GM23338 (cell line): ENCODE measurements at places on chromosomes 16 and 17.
A peak's percentile ranks its signal among the peaks of the same experiment; 100 is the strongest.

- no peaks in the 10 kb centered on the region for H3K36me3 ChIP-seq
- no peak for DNase-seq
- no peaks in the 10 kb centered on the region for H3K4me1 ChIP-seq
Observed at GRCh38 chr16:12123462-12123861, 146.9 kb downstream of the SNX29 start.

DNA sequence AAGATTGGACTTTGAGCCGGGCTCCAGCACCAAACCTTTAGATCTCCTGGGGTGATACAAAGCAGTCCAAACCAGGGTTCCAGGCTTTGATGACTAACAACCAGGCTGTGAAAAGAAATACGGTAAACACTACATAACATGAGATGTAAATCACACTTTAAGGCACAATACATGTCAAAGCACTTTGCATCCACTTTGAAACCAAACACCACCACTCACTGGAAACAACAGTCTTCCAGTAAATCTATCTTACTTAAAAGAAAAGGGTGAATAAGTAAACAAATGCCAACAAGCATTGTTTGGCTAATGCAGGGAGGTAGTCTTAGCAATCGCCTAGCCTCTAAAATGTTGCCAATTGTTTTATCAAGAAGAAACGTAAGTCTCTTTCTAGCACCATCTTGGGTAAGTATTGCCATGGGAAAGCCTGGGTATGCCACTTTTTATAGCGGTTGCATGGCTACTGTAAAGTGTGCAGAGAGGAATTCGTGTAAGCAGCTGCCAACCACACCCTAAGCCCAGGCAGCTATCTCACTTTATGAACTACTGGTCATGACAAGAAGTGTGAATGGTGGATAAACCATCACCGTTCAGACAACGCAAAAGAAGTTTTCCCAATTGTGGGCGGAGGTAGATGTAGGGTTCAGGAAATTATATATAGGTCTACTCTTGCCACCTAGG is 267.4 kb upstream of the PSMD7 start:
- peak overlapping the region; percentile 13; the same call in 1 of the 2 replicates for H3K4me3 ChIP-seq
- H3K27ac ChIP-seq, result no peak overlapping the region
- peaks cover 90% of the 10 kb centered on the region for H3K4me1 ChIP-seq

DNA sequence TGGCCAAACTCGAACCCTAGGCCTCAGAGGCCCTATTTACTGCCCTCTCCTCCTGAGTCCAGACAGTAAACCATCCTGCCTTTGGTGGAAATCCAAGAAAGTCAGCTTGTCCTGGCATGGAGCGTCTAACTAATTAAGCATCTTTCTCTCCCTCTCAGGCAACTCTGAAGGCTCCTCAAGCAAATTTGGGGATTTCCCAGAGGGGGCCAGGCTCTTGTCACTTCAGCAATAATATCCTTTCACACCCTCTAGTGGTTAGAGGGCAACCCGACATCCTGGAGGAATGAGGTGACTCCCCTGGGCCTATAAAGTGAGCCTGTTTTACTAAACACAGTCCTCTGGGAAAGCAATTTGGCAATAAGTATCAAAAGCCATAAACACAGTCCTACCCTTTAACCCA is 60.4 kb downstream of the NOG start:
- H3K27me3 ChIP-seq, result no peaks in the 10 kb centered on the region
- DNase-seq, result peak; percentile 93
- no peaks in the 10 kb centered on the region for H3K4me1 ChIP-seq
- no peak overlapping the region for H3K4me3 ChIP-seq
- no peaks in the 10 kb centered on the region for H3K36me3 ChIP-seq

- H3K4me1 ChIP-seq, result peaks cover 28% of the 10 kb centered on the region
- DNase-seq, result peak; percentile 39
- H3K27ac ChIP-seq, result 0 out of 2 replicates have a peak overlapping the region, but pooled peaks have one; percentile 66
Observed at GRCh38 chr17:63841350-63842172, 924 bp downstream of the SMARCD2 start.

- H3K27ac ChIP-seq, result no peak overlapping the region
- no peaks in the 10 kb centered on the region for H3K36me3 ChIP-seq
- H3K4me1 ChIP-seq, result no peaks in the 10 kb centered on the region
- H3K4me3 ChIP-seq, result no peak overlapping the region
Observed at GRCh38 chr16:47644661-47645060, 183.5 kb downstream of the PHKB start.

DNA sequence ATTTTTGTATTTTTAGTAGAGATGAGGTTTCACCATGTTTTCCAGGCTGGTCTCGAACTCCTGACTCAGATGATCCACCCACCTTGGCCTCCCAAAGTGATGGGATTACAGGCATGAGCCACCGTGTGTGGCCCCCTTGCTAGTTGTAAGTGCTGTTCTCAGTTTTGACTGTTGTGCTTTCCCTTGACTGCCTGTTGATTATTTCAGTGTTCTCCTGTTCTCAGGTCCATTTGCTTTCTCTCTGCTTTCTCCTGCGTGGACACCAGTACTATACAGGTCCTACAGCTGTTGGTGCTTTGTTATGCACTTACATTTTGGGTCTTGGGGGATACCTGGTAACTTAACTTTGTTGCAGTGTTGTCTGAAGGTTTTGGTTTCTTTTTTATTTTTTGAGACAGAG is 8.2 kb downstream of the CASC3 start:
- no peaks in the 10 kb centered on the region for H3K4me1 ChIP-seq
- no peaks in the 10 kb centered on the region for H3K27me3 ChIP-seq
- no peak overlapping the region for H3K4me3 ChIP-seq
- peaks cover 37% of the 10 kb centered on the region for H3K36me3 ChIP-seq
- DNase-seq, result no peak
- H3K27ac ChIP-seq, result no peak overlapping the region

DNA sequence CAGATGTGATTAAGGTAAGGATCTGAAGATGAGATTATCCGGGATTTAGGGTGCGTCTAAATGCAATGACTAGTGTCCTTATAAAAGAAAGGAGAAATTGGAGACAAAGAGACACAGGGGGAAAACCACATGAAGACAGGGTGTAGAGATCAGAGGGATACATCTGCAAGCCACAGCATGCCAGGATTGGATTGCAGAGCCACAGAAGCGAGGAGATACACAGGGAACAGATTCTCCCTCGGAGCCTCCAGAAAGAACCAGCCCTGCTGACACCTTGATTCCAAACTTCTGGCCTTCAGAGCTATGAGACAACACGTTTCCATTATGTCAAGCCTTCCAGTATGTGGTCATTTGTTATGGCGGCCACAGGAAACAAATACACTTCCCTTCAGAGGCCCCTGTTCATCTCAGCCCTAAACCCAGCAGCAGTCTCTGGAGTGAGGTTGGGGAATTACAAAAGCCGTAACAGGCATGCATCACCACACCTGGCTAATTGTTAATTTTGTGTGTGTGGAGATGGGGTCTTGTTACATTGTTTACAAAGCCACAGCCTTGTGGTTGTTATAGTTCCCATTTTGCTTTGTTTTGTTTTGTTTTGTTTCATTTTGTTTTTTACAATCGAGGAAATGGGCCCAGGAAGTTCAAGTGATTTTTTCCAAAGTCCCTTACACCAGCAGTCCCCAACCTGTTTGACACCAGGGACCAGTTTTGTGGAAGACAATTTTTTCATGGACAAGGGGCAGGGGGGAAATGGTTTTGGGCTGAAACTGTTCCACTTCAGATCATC is 51.6 kb upstream of the LYRM9 start:
- H3K27ac ChIP-seq, result no peak overlapping the region
- peak; percentile 64 for DNase-seq
- H3K4me1 ChIP-seq, result peaks cover 14% of the 10 kb centered on the region
- no peaks in the 10 kb centered on the region for H3K27me3 ChIP-seq
- no peak overlapping the region for H3K4me3 ChIP-seq

GRCh38 chr17:3836551-3836950 is 9.5 kb downstream of the NCBP3 start:
- no peaks in the 10 kb centered on the region for H3K27me3 ChIP-seq
- no peaks in the 10 kb centered on the region for H3K4me1 ChIP-seq
- no peak for DNase-seq

- H3K36me3 ChIP-seq, result no peaks in the 10 kb centered on the region
- no peaks in the 10 kb centered on the region for H3K27me3 ChIP-seq
- H3K4me3 ChIP-seq, result no peak overlapping the region
- peaks cover 59% of the 10 kb centered on the region for H3K4me1 ChIP-seq
- DNase-seq, result no peak
- no peak overlapping the region for H3K27ac ChIP-seq
Observed at GRCh38 chr16:48381201-48381600, 4.0 kb downstream of the SIAH1 start.

- no peaks in the 10 kb centered on the region for H3K27me3 ChIP-seq
- H3K4me3 ChIP-seq, result no peak overlapping the region
- no peak overlapping the region for H3K27ac ChIP-seq
- H3K36me3 ChIP-seq, result no peaks in the 10 kb centered on the region
- DNase-seq, result no peak
Observed at GRCh38 chr17:43616852-43617251, 44.9 kb downstream of the MEOX1 start.

DNA sequence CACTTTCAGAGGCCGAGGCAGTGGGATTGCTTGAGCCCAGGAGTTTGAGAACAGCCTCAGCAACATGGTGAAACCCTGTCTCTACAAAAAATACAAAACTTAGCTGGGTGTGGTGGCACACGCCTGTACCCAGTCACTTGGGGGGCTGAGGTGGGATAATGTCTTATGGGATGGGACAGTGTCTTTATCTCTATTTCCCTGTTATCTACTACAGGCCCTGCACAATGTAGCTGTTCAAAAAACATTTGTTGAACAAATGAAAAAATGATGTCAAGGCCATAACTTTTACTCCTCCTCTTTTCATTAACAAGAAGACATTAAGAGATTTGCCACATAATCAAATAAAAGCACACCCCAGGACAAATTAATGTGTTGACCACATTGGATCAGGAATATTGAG is 13.8 kb downstream of the TUBG1 start:
- DNase-seq, result no peak
- H3K27ac ChIP-seq, result no peak overlapping the region
- no peak overlapping the region for H3K4me3 ChIP-seq
- no peaks in the 10 kb centered on the region for H3K36me3 ChIP-seq

GRCh38 chr16:51242296-51242994 is 91.4 kb upstream of the SALL1 start:
- H3K27ac ChIP-seq, result no peak overlapping the region
- no peaks in the 10 kb centered on the region for H3K27me3 ChIP-seq
- H3K36me3 ChIP-seq, result no peaks in the 10 kb centered on the region
- no peak for DNase-seq

GRCh38 chr16:608019-608418 is 18.2 kb downstream of the RAB40C start:
- DNase-seq, result no peak
- H3K27me3 ChIP-seq, result no peaks in the 10 kb centered on the region
- no peak overlapping the region for H3K27ac ChIP-seq
- no peaks in the 10 kb centered on the region for H3K36me3 ChIP-seq

DNA sequence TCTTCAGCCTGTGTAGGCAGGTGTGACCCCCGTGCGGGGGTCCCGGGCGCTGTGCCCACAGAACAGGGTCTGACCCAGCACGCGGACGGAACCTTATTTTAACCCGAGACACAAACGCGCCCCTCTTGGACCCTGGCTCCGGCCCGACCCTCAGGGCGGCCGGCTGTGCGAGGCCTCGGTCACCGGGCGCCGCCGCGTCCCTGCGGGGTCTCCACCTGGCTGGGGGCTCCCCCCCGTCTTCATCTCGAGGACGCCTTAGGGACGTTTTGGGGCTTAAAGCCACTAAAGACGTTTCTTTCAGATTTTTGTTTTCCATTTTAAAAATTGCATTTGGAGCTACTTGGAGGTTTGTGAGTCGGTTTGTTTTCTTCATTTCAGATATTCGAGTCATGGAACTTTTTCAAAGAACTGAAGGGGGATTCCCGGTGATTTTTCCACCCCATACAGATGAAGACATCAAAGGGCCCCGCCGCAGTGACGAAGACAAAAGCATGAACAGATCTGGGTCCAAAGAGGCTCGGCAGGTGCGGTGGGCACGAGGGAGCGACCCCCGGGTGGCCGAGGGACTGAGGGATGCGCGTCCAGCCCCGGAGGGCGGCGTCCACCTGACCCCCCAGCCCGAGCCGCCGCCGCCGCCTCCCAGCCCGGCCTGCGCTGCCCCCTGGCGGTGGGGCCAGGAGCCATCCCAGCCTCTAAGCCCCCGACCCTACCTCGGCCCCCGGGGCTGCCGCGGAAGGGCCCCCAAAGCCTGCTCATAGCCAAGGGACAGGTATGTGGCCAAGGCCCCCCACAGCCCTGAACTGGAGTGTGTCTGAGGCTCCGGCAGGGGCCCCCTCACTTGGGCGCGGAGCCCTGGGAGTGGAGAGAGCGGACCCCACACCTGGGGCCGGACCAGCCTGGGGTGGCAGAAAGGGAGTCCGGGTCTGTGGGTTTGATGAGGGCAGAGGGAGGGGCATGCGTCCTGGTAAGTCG is 3.8 kb upstream of the CD7 start:
- H3K27me3 ChIP-seq, result no peaks in the 10 kb centered on the region
- H3K36me3 ChIP-seq, result no peaks in the 10 kb centered on the region
- DNase-seq, result peak; percentile 74
- no peak overlapping the region for H3K4me3 ChIP-seq

- peaks cover 10% of the 10 kb centered on the region for H3K4me1 ChIP-seq
- no peak for DNase-seq
- H3K27me3 ChIP-seq, result no peaks in the 10 kb centered on the region
- peaks cover 13% of the 10 kb centered on the region; the same call in 1 of the 2 replicates for H3K36me3 ChIP-seq
Observed at GRCh38 chr17:75845933-75846691, 1.9 kb upstream of the UNC13D start.

DNA sequence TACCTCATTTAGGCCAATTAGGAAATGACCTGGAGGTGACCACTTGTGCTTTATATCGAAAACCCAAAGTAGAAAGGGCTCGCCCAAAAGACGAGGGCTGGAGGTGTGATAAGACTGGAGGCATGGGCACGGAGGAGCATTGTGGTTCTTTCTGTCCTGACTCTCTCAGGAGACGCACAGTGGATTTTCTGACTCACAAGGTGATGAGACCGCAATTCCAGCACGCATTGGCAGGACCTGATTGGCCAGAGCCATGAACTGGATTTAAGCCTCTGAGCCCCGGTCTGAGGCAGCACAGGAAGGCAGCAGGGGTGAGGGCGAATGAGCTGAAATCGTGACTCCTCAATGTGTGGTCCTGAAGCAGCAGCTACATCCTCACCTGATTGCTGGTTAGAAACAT is 559.1 kb upstream of the SALL1 start:
- H3K4me1 ChIP-seq, result peaks cover 12% of the 10 kb centered on the region; the same call in 1 of the 2 replicates
- H3K4me3 ChIP-seq, result no peak overlapping the region
- no peaks in the 10 kb centered on the region for H3K36me3 ChIP-seq
- no peak overlapping the region for H3K27ac ChIP-seq
- no peaks in the 10 kb centered on the region for H3K27me3 ChIP-seq

- peak; percentile 32 for DNase-seq
- H3K4me3 ChIP-seq, result peak overlapping the region; percentile 93
- H3K27me3 ChIP-seq, result peaks cover 13% of the 10 kb centered on the region
- peaks cover 22% of the 10 kb centered on the region for H3K4me1 ChIP-seq
Observed at GRCh38 chr16:22375117-22375962, 921 bp upstream of the CDR2 start.

GRCh38 chr17:49729069-49729468 is 21.3 kb upstream of the SLC35B1 start:
- H3K36me3 ChIP-seq, result no peaks in the 10 kb centered on the region
- DNase-seq, result no peak
- H3K27me3 ChIP-seq, result no peaks in the 10 kb centered on the region
- no peak overlapping the region for H3K4me3 ChIP-seq
- no peaks in the 10 kb centered on the region for H3K4me1 ChIP-seq

- DNase-seq, result no peak
- H3K4me1 ChIP-seq, result peaks cover 34% of the 10 kb centered on the region
- peaks cover 3% of the 10 kb centered on the region; the same call in 1 of the 2 replicates for H3K36me3 ChIP-seq
- H3K27ac ChIP-seq, result no peak overlapping the region
- H3K27me3 ChIP-seq, result no peaks in the 10 kb centered on the region
Observed at GRCh38 chr16:49643429-49644144, 212.3 kb downstream of the ZNF423 start.

- peak; percentile 85 for DNase-seq
- H3K4me1 ChIP-seq, result peaks cover 11% of the 10 kb centered on the region
- no peak overlapping the region for H3K27ac ChIP-seq
- no peak overlapping the region for H3K4me3 ChIP-seq
- H3K36me3 ChIP-seq, result no peaks in the 10 kb centered on the region
- H3K27me3 ChIP-seq, result no peaks in the 10 kb centered on the region
Observed at GRCh38 chr17:31068291-31068690, 26.5 kb upstream of the NF1 start.
